ENCODE measurements at places on chromosomes 2 and 18. TPM values are rescaled to one million over a fixed set of nuclear protein-coding genes. Genes with fewer than 3 reads are reported as not detected.

- no peak overlapping the region for H3K27ac ChIP-seq
- no peak overlapping the region for H3K4me3 ChIP-seq
- no peaks in the 10 kb centered on the region for H3K36me3 ChIP-seq
Observed at GRCh38 chr2:101175991-101176390, 24.8 kb upstream of the TBC1D8 start.

DNA sequence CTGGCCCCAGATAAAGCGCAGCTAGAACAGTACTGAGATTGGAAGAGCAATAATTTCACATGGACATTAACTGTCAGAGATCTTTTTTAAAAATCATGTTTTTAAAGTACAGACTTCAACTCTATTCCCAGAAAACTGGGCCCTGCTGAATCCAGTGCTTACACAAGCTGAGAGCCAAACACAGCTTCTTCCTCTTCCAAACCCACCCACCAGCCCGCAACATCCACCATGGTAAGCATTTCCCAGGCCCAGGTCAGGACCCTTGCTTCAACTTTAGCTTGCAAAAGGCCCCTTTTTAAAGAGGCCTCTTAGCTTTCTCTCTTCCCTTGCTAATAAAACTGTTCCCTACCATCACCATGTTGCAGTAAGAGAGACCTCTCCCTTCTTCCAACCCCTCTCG is 2.1 kb downstream of the AAK1 start:
- peak overlapping the region; percentile 92 for H3K4me3 ChIP-seq
- H3K36me3 ChIP-seq = peaks cover 5% of the 10 kb centered on the region
- DNase-seq = no peak
- H3K27ac ChIP-seq = no peak overlapping the region
- no peaks in the 10 kb centered on the region for H3K27me3 ChIP-seq

GRCh38 chr2:106579750-106580197 is 92.6 kb downstream of the CD8B2 start:
- H3K36me3 ChIP-seq = no peaks in the 10 kb centered on the region
- no peak overlapping the region for H3K4me3 ChIP-seq
- no peak for DNase-seq

- DNase-seq = peak; percentile 10
- no peaks in the 10 kb centered on the region for H3K27me3 ChIP-seq
- H3K4me1 ChIP-seq = no peaks in the 10 kb centered on the region
- H3K27ac ChIP-seq = no peak overlapping the region
- H3K36me3 ChIP-seq = peaks cover 8% of the 10 kb centered on the region
Observed at GRCh38 chr2:190255676-190256075, 64.0 kb downstream of the HIBCH start.

DNA sequence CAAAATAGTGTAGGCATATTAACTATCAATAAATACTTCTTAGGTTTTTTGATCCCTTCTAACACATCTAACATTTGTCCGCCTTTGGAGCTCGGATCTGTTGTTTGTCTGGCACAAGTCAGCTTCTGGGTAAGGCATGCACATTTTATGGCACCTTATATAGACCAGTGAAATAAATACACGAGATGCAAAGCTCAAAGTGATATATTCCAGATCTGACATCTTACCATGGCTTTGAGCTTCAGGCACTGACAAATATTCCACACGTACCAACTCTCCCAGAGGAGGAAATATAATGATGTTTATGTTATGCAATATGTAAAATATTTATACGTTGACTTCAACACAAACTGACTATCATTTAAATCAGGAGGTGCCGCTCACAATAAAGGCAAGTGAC is 430.1 kb upstream of the SMIM21 start:
- H3K4me1 ChIP-seq = no peaks in the 10 kb centered on the region
- H3K27me3 ChIP-seq = no peaks in the 10 kb centered on the region
- no peak overlapping the region for H3K27ac ChIP-seq
- no peaks in the 10 kb centered on the region for H3K36me3 ChIP-seq

DNA sequence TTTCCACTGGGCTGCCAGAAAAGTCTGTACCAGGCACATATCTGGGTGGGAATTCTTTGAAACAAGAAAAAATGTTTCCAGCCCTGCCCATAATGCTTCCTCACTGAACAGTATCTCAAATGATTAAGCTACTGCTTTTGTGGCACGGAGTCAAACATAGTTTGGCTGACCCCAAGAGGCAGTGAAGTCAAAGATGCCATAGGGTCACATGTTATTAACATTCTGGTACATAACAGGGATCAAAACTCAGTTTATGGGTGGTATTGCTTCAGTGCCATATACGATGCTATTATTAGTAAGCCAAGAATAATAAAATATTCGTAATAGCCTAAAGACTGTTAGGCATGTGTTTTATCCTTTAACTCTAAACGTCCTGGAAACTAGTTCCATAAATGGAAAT is 112.4 kb downstream of the FEZ2 start:
- peak; percentile 88 for DNase-seq
- H3K4me3 ChIP-seq = no peak overlapping the region
- H3K4me1 ChIP-seq = peaks cover 61% of the 10 kb centered on the region
- H3K36me3 ChIP-seq = peaks cover 25% of the 10 kb centered on the region
- peak overlapping the region; percentile 92 for H3K27ac ChIP-seq

DNA sequence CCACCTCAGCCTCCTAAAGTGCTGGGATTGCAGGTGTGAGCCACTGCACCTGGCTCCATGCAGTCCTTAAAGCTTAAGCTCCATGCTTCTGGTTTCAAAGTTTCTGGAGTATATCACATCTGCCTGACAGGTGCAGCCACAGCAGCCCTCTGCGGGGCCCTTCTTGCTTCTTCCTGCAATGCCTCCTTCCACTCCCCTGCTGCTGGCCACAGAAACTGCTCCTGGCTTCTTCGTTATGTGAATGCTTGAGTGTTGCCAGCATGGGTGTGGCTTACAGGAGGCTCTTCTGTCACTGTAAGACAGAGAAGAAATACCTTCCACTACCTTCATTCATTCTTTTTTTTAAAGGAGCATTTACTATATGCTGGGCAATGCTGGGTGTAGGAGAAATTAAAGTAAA is 10.1 kb upstream of the CCBE1 start:
- no peak overlapping the region for H3K27ac ChIP-seq
- no peaks in the 10 kb centered on the region for H3K36me3 ChIP-seq
- no peak overlapping the region for H3K4me3 ChIP-seq
- peaks cover 2% of the 10 kb centered on the region for H3K27me3 ChIP-seq
- H3K4me1 ChIP-seq = no peaks in the 10 kb centered on the region

GRCh38 chr2:160005908-160006307 is 56.5 kb downstream of the PLA2R1 start:
- H3K27me3 ChIP-seq = no peaks in the 10 kb centered on the region
- H3K36me3 ChIP-seq = peaks cover 9% of the 10 kb centered on the region
- H3K27ac ChIP-seq = no peak overlapping the region
- no peaks in the 10 kb centered on the region for H3K4me1 ChIP-seq
- DNase-seq = no peak
- H3K4me3 ChIP-seq = no peak overlapping the region

DNA sequence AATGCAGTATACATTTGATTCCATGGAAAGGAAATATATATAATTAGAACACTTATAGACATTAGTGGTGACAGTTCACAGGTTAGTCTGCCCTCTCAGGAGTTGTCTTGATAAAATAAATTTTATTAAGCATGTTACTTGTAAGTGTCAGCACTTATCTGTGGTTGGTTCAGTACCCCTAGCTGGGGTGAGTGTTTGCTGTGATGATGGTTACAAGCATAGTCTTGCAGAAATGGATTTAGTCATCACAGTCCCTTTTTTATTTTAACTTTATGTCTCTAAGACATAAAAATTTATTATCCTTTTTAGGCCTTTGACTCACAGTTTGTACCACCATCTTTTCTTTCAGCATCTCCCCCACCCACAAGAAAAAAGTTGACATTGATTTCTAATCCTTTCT is 52.1 kb downstream of the NCK2 start:
- no peaks in the 10 kb centered on the region for H3K27me3 ChIP-seq
- no peaks in the 10 kb centered on the region for H3K36me3 ChIP-seq
- no peak overlapping the region for H3K27ac ChIP-seq
- peaks cover 12% of the 10 kb centered on the region for H3K4me1 ChIP-seq

Gene FBLN7
- total RNA-seq = not detected

Gene CFAP65
- total RNA-seq = 0.27 TPM

Gene NR4A2
- 1.3 TPM for total RNA-seq

Gene STAT4
- 1.6 TPM for total RNA-seq
